Fibroblast of upper back skin (primary cell): ENCODE measurements at places on chromosomes 12 and 14.
A peak's percentile ranks its signal among the peaks of the same experiment; 100 is the strongest.

GRCh38 chr12:106240821-106241220 lies 7.0 kb downstream of the CKAP4 start:
- no peak for DNase-seq

DNA sequence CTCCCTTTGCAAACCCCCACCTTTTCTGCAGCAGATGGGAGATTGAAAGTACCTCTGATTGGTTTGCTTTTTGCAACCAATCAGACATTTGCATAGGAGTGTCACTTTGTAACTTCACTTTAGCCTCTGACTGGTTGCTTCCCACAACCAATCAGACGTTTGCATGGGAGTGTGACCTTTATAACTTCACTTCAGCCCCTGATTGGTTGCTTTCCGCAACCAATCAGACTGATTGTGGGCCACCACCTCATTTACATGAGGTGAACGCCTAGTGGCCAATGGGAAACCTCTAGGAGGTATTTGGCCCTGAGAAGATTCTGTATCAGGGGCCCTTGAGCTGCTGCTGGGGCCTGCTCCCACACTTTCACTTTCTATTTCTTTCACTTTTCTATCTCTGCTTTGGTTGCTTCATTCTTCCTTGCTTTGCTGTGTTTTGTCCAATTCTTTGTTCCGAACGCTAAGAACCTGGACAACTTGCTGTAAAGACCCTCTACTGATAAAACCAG lies 106.0 kb upstream of the PRICKLE1 start:
- no peak for DNase-seq

GRCh38 chr12:42588524-42589464 lies 752 bp downstream of the PRICKLE1 start:
- DNase-seq, result no peak

DNA sequence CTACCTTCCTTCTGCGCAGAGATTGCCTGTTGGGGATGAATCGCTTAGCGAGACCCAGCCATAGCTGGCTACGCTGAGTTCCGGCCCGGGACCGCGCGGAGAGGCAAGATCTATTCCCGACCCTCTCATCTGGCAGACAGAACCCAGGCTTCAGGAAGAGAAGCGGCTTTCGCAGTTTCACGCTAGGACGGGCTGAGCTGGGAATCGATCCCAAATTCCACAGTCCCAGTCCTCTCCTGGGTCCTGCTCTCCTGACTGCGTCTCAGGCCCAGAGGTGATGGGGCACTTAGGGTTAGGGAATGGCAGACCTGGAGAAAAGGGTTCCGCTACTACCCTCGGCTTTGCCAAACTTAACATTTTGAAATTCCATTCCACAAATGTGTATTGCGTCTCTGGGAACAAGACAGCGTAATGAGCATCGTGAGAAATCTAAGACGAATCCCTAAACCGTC lies 2.8 kb downstream of the PTPN21 start:
- DNase-seq, result no peak

GRCh38 chr12:70059373-70059772 lies 183.9 kb upstream of the CNOT2 start:
- DNase-seq, result no peak

DNA sequence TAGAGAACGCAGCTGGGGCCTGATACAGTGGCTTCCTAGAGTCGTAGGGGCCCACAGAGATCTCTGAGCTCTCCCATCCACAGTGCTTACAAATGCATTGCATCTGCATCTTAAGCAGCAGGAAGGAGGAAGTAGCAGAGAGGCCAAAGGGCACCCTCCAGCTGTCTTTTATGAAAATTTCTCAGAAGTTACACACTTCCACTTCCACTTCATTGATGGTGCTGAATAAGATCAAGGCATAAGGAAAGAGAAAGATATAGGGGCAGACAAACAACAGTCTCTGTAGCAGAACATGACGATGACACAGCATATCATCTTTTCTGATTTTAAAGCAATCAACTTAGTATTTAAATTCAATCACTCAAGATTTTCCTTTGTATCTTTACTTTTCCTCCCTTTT lies 51.6 kb upstream of the ABCC9 start:
- DNase-seq, result no peak

DNA sequence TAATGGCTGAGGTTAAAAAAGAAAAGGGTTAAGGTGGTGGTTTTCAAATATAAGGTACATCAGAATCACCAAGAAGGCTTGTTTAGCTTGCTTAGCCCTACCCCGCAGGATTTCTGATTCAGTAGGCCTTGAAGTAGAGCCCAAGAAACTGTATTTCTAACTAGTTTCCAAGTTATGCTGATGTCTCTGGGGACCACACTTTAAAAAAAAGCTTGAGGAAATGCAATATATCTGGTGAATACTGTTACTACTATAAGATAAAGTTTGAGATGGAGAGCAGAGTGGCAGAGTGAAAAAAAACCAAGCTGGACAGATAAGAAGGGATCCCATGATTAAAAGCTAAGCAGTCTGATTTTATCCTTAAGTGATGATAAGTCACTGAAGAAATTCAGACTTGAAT lies 18.3 kb upstream of the GXYLT1 start:
- peak; percentile 52 for DNase-seq

DNA sequence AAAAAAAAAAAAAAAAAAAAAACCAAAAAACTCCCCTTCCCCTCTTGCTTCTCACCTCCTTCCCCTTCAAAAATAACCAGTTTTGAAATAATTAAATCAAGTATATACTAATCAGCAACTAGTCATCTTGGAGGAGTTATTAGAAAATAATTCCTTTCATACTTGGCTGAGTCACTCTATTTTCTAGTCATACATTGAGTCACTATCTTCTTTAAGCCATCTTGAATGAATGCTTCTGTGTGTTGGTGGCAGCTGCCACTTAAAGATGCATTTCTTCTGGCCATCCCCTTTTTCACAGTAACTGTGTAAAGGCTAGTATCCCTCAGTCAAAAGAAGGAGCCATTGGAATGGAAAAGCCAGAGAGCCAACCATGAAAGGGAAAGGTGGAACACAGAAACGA lies 84.2 kb upstream of the TMEM263 start:
- DNase-seq, result peak; percentile 41

- no peak for DNase-seq
Observed at GRCh38 chr12:117119592-117120198, 20.5 kb upstream of the TESC start.

DNA sequence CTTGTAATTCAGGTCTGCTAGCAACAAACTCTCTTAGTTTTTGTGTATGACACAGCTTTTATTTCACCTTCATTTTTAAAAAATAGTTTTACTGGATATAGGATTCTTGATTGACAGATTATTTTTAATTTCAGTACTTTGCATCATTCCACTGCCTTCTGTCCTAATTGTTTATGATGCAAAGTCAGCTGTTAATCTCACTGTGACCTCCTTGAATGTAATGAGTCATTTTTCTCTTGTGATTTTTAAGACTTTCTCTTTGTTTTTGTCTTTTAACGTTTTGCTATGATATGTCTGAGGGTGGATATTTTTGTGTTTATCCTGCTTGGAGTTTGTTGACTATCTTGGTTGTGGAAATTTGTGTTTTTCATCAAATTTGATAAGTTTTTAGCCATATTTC lies 126.3 kb upstream of the FBXO33 start:
- no peak for DNase-seq

DNA sequence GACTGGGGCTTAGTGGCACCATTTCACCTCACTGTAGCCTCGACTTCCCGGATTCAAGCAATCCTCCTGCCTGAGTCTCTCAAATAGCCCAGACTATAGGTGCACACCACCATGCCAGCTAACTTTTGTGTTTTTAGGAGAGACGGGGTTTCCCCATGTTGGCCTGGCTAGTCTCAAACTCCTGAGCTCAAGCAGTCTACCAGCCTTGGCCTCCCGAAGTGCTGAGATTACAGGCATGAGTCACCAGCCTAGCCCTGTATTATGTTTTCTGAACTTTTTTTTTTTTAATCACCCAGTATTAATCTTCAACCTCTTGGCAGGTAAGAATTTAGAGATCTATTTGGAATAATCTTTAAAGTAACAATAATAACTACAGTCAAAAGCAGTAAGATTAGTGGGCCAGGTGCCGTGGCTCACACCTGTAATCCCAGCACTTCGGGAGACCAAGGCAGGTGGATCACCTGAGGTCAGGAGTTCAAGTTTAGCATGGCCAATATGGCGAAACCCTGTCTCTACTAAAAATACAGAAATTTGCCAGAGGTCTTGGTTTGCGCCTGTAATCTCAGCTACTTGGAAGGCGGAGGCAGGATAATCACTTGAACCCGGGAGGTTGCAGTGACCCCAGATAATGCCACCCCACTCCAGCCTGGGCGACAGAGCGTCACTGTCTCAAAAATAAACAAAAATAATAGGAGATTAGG lies 8.6 kb downstream of the NANOG start:
- peak; percentile 3 for DNase-seq

GRCh38 chr12:53624956-53625355 lies 1.2 kb downstream of the ATF7 start:
- DNase-seq, result peak; percentile 5

DNA sequence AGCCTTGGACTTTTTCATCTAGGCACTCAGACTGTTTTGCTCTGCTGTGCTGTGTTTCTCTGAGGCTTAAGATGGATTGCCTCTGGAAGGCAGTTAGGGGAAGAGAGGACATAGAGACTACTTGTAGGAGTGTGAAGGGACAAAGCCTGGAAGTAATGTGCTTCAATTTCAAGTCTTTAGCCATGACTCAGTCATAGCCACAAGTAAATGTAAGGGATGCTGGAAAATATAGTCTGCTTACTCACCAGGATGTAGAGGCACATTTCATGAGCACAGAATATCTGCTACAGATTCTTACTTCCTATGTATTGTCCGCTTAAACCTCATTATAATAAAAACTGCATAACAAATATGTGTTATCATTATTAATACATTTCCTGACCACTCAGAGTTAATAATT lies 794.3 kb upstream of the NOVA1 start:
- peak; percentile 90 for DNase-seq

DNA sequence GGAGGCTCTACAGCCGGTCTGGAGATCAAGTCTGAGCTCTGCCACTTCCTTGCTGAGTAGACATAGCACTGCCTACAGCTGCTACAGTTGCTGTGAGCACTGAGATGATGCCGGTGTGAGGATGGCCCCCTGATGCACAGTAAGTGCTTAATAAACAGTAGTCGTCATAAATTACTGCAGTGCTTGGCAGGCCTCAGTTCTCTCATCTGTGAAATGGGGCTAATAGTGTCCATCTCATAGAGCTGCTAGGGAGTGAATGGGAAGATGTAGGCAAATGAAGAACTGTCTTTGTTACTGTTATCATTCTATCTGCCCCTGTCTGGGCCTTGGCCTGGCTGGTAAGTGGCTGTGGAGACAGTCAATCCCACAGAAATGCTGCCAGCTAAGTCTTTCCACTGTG lies 124.3 kb downstream of the RBM19 start:
- no peak for DNase-seq

DNA sequence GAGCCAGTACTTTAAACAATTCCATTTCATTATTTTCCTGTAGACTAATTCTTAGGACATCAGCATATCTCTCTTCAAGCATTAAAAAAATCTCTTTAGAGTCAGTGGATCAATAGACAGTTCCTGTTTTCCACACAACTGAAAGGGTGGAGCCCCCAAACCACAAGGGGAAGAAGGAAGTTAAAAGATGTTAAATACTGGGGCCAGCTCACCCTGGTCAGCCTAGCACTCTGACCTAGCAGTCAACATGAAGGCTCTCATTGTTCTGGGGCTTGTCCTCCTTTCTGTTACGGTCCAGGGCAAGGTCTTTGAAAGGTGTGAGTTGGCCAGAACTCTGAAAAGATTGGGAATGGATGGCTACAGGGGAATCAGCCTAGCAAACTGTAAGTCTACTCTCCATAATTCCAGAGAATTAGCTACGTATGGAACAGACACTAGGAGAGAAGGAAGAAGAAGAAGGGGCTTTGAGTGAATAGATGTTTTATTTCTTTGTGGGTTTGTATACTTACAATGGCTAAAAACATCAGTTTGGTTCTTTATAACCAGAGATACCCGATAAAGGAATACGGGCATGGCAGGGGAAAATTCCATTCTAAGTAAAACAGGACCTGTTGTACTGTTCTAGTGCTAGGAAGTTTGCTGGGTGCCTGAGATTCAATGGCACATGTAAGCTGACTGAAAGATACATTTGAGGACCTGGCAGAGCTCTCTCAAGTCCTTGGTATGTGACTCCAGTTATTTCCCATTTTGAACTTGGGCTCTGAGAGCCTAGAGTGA lies at the start of gene LYZ:
LYZ (plus strand) TSS at position 220 of the 777 bp plus-strand sequence; CDS start at position 248, 28 bp downstream.
- no peak for DNase-seq

GRCh38 chr12:114911196-114911595 lies 227.2 kb upstream of the TBX3 start:
- no peak for DNase-seq

DNA sequence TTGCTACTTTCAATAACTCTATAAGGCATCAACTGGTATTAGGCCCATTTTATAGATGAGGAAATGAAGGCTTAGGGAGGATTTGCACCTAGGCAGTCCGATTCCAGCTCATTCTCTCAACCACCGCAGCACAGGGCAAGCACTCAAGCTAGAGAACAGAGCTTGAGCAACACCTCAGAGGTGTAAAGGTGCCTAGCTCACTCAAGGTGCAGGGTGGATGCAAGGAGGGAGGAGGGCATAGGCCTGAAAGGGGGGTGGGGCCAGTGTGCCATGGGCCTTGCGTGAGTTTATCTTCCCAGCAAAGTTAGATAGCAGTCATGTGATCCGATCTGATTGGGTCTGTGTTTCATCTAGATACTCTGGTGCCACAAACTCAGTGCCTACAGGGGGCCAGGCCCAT lies 10.2 kb upstream of the EMP1 start:
- no peak for DNase-seq

GRCh38 chr14:24172261-24172860 lies 481 bp downstream of the REC8 start:
- no peak for DNase-seq

GRCh38 chr12:47321436-47321835 lies 241.7 kb upstream of the AMIGO2 start:
- no peak for DNase-seq

- no peak for DNase-seq
Observed at GRCh38 chr14:105767315-105767714, 240.9 kb downstream of the TMEM121 start.

- no peak for DNase-seq
Observed at GRCh38 chr14:29815016-29815674, 112.5 kb downstream of the PRKD1 start.

- DNase-seq, result no peak
Observed at GRCh38 chr12:125989696-125990095, 924.5 kb downstream of the AACS start.

GRCh38 chr12:102331419-102331818 lies 133.8 kb upstream of the PMCH start:
- DNase-seq, result no peak

- DNase-seq, result no peak
Observed at GRCh38 chr14:64812412-64812811, 67.3 kb downstream of the SPTB start.

- DNase-seq, result no peak
Observed at GRCh38 chr12:94151582-94151981, 3.2 kb downstream of the PLXNC1 start.

GRCh38 chr14:78005325-78005724 lies 164.8 kb upstream of the NRXN3 start:
- DNase-seq, result no peak

DNA sequence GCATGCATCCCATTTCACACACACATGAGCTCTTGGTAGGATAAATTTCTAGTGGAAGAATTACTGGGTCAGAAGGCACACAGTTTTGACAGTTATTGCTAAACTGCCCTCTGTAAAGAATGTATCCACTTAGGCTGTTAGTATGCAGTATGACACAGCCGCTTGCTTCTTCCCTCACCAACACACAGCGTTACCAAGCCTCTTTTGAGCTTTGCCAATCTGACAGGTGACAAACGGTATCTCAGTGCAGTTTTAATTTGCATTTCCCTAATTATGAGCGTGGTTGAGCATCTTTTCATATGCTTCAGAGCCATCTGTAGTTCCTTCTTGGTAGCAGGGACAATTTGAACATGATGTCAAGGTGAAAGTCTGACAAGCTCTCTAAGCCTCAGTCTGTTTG lies 42.9 kb downstream of the HRK start:
- no peak for DNase-seq

GRCh38 chr12:39451977-39452376 lies 9.1 kb upstream of the KIF21A start:
- no peak for DNase-seq
